ENCODE measurements at places on chromosomes 11 and 22.

- DNase-seq, result no peak
Measured at GRCh38 chr11:116169776-116170175, 603.0 kb downstream of the BUD13 start.

GRCh38 chr11:32396991-32397390 lies 38.3 kb downstream of the WT1 start:
- no peak for DNase-seq

DNA sequence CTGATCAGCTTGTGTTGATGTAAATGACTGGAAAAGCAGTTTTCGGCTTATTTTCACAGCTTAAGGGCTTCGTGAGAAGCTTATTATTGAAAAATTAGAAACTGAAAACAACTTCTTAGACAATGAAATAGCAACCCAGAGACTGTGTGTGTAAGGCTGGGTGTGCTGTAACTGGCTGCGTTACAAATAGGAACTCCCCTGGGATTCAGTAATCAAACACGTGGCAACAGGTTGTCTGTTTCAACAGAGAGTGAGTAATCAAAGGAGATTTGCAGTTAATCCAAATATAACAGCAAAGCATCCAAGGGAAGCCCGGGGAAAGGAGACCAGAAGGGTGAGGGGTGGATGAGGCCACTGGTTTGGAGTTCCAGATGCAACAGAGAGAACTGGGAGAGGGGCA lies 19.2 kb downstream of the NTM start:
- no peak for DNase-seq

DNA sequence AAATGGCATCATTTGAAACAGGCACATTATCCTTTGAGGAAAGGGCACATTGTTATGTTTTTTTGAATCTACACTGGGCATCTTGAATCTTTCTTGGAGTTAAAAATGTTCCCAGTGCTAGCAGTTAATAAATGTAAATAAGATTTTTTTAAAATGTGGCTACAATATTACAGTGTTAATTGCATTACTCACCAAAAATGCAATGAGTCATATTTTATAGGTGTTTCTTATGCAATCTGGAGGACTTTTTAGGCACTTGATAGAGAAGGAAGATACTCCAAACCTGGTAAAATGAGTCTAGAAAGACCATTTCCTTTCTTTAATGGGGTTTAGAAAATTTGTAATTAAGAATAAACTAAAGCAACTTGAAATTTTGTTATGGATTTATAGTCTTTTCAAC lies 238.0 kb downstream of the METTL15 start:
- DNase-seq, result no peak

DNA sequence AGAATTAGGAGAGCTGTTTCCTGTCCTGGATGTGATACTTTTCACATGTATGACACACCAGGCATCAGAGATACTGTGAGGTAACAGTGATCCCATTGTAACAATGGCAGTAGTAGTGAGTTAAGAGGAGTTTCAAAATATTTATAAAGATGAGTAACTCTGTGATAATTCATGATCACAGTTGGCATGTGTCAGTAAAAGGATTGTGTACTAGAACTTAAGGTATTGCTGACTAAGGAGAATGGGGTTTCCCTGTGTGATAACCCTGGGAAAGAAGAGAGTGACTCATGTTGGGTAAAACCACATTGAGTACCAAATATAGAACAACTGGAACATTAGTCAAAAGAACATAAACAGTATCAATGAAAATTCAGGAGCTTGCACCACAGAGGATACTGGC lies 22.9 kb upstream of the SLC5A1 start:
- DNase-seq, result no peak

DNA sequence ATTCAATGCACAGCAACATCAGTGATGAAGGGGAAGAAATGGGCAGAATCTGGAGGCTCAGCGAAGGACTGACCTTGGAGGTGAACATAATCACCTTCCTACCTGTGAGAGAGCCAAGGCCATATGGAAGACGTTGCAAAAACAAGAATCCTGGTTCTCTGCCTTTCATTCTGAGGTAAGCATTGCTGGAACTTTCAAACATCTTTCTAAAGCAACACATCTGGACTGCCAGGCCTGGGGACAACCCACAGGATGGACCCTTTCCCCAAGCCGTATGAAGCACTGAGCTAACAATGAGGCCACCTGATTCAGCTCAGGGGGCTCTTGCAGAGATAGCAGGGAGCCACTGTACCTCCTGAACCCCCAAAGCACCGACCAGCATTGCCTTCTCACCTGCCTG lies 70.5 kb downstream of the ETS1 start:
- no peak for DNase-seq

DNA sequence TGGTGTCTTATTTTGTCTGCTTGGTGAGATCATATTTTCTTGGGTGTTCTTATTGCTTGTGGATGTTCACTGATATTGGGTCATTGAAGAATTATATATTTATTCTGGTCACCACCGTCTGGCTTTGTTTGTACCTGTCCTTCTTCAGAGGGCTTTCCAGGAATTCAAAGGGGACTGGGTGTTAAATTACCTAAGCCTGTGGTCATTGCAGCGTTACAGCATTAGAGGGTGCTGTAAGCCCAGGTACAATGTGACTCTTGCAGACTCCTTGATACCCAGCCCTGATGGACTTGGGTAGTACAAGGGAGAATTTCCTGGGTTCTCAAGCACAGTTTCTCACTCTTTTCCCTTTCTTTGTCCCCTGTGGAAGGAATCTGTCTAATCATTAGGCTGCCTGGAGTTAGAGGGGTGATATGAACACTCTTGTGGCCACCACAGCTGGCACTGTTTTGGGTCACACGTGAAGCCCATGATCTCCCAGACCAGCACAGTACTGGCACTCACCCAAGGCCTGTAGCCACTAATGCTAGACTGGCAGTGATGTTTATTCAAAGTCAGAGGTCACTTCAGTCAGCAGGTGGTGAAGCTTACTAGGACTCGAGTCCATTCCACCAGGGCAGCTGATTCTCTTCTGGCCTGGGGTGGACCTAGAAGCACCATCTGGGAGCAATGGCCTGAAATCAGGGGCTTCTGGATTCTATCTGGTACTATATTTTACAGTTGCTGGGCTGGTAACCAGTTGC lies 56.1 kb upstream of the NARS2 start:
- DNase-seq, result no peak

DNA sequence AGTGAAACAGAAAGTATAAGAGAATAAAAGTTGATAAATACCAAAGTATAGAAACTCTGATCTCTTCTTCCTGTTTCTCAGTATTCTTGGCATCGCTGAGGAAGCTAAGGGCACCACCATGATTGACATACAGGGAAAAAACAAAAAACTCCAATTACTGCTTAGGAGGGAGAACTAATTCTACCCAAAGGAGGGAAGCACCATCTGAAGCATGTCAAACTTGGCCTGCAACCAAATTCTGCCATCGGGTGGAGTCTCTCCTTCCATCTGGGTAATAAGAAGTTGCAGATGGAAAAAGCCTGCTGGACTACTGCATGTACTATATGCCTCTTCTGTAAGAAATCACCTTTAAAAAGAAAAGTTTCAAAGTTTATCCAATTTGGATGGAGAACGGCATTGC lies 30.5 kb upstream of the PPP2R1B start:
- no peak for DNase-seq

GRCh38 chr11:125351868-125352250 lies 144.2 kb downstream of the FEZ1 start:
- DNase-seq, result no peak
